Skeletal muscle tissue (tissue), 5 donors: ENCODE measurements at places on chromosomes 1 and 21. TPM values are rescaled to one million over a fixed set of nuclear protein-coding genes. Genes with fewer than 3 reads are reported as not detected.

CNTN2 gene
- total RNA-seq = 2.6 TPM

GJA9 gene
- total RNA-seq = not detected

KLF17 gene
- total RNA-seq = under 0.01 TPM

OLIG2 gene
- total RNA-seq = not detected

CFAP57 gene
- total RNA-seq = 0.52 TPM

MYBPH gene
- total RNA-seq = 27.7 TPM
